Activated CD8-positive, alpha-beta memory T cell treated with anti-CD3 and anti-CD28 coated beads, Interleukin-2, amount 10 ng/mL, durations not matched to agents 7 days and 5 days (primary cell): ENCODE measurements at places on chromosomes 3 and 15. TPM values are rescaled to one million over a fixed set of nuclear protein-coding genes. Genes with fewer than 3 reads are reported as not detected.
A peak's percentile ranks its signal among the peaks of the same experiment; 100 is the strongest.

GRCh38 chr3:101928890-101929289, 79.6 kb downstream of the NFKBIZ start:
- peaks cover 20% of the 10 kb centered on the region for H3K4me1 ChIP-seq
- H3K4me3 ChIP-seq = no peak overlapping the region
- no peak overlapping the region for H3K27ac ChIP-seq

DNA sequence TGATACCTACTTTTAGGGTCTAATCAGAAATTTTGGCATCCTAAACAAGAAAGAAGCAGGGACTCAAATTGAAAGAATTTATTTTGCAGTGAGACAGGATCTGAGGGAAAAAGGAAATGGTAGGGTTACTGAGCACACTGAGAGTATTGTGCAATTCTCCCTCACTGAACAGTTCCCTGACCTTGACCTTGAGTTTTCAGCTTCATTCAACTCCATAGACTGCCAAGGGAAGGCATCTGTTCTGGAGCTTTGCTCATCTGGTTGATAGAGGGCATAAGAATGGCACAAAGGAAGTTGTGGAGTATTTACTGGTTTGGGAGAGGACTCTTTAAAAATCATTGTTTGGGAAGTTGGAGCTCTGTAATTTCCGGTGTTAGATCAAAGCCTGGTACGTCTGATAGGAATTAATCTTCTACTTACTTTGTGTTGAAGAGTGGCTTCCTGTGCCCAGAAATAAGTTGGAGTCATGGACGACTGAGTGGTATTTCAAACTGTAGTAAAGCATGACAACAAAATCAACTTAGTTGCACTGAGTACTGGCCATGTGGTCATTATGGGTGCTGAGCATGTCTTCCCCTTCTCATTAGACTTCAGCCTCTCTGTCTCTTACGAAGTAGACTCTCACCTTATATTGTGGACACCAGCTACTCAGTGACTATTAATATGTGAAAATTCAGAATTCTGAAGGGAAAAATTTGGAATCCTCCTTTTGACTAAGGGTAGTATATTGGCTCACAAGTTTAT, 40.8 kb downstream of the CLDN1 start:
- H3K27ac ChIP-seq = no peak overlapping the region
- no peaks in the 10 kb centered on the region for H3K27me3 ChIP-seq
- no peaks in the 10 kb centered on the region for H3K36me3 ChIP-seq
- no peaks in the 10 kb centered on the region for H3K4me1 ChIP-seq

DNA sequence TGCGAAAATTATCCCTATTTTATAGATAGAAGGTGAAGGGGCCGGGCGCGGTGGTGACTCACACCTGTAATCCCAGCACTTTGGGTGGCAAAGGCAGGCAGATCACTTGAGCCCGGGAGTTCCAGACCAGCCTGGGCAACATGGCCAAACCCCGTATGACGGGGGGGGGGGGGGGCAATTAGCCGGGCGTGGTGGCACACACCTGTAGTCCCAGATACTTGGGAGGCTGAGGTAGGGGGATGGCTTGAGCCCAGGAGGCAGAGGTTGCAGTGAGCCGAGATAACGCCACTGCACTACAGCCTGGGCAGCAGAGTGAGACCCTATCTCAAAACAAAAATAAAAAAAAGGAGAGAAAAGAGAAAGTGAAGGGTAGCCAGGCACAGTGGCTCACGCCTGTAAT, 1.4 kb downstream of the AAGAB start:
- peak overlapping the region; percentile 89 for H3K4me3 ChIP-seq
- peak overlapping the region; percentile 96 for H3K27ac ChIP-seq
- H3K36me3 ChIP-seq = peaks cover 21% of the 10 kb centered on the region
- H3K4me1 ChIP-seq = peaks cover 41% of the 10 kb centered on the region

- H3K4me3 ChIP-seq = no peak overlapping the region
- DNase-seq = no peak
- no peaks in the 10 kb centered on the region for H3K27me3 ChIP-seq
- H3K36me3 ChIP-seq = peaks cover 30% of the 10 kb centered on the region
- no peak overlapping the region for H3K27ac ChIP-seq
Measured at GRCh38 chr15:64861331-64861730, 19.6 kb downstream of the PLEKHO2 start.

DNA sequence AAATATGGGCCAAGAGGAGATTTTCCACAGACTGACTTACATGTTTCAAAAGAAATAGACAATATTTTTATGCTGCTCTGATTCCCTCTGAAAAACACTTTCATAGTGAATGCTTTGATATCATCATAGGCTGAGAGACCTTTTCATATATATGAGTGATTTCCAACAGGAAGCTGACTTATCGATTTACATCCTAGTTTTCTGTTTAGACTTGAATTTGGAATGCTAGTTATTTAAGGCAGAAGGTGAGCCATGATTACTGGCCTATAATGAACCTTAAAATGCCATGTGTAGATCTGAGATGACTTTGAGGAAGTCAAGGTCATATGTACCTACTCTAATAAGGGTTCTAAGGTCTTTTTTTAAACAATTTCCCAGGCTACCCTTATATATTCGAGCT, 1126.1 kb downstream of the ROBO1 start:
- no peak overlapping the region for H3K4me3 ChIP-seq
- no peaks in the 10 kb centered on the region for H3K27me3 ChIP-seq
- H3K36me3 ChIP-seq = no peaks in the 10 kb centered on the region
- DNase-seq = no peak
- no peaks in the 10 kb centered on the region for H3K4me1 ChIP-seq

DNA sequence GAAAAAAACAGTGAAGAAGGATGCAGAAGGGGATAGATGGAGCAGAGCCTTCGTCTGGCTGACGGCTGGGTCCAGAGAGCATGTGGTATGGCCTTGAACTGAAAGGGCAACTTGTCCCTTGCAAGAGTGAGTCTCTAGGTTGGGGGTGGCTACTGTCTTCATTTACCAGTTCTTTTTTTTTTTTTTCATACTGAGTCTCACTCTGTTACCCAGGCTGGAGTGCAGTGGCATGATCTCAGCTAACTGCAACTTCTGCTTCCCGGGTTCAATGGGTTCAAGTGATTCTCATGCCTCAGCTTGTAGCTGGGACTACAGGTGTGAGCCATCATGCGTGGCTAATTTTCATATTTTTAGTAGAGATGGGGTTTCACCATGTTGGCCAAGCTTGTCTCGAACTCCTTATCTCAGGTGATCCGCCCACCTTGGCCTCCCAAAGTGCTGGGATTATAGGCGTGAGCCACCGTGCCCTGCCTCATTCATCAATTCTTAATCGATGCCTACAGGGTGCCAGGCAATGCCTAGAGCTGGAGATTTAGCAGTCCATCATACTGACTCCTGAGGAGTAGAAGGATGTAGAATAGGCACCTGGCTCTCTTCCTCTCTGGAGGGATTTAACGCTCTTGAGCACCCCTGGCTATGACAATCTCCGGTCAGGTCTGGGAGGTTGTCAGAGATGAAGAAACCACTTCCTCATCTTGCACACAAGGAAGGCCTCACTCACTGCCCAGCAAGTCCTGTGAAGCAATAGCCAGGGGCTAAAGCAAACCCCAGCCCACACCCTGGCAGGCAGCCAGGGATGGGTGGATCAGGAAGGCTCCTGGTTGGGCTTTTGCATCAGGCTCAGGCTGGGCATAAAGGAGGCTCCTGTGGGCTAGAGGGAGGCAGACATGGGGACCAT, at the start of gene CAMP:
Gene CAMP (plus strand): TSS at position 880 of the 898 bp plus-strand sequence. CDS start 17 bp downstream, at position 897.
- H3K27ac ChIP-seq = no peak within 1 kb of the TSS
- peaks cover 9% of the 10 kb centered on the region for H3K27me3 ChIP-seq
- H3K4me1 ChIP-seq = peaks cover 6% of the 10 kb centered on the region
- no peak for DNase-seq
- no peaks in the 10 kb centered on the region for H3K36me3 ChIP-seq

The ZPLD1 gene
- total RNA-seq = not detected

The VEPH1 gene
- not detected for total RNA-seq
